Anterior cingulate cortex (tissue), 58 donors: ENCODE measurements at places on chromosomes 11 and 22.

GRCh38 chr11:65553301-65554001 lies 4.7 kb downstream of the LTBP3 start:
- no peak for DNase-seq

- DNase-seq, result no peak
Observed at GRCh38 chr22:32080904-32081303, 37.8 kb downstream of the SLC5A1 start.

- no peak for DNase-seq
Observed at GRCh38 chr22:44604991-44605390, 97.0 kb upstream of the PRR5 start.

- DNase-seq, result no peak
Observed at GRCh38 chr22:37529652-37530345, 10.6 kb upstream of the CARD10 start.

- DNase-seq, result no peak
Observed at GRCh38 chr11:75270896-75271418, 30.4 kb downstream of the TPBGL start.

GRCh38 chr11:112455791-112456190 lies 195.1 kb upstream of the PLET1 start:
- DNase-seq, result no peak

GRCh38 chr11:121654259-121654842 lies 201.6 kb upstream of the SORL1-AS1 start:
- DNase-seq, result no peak

DNA sequence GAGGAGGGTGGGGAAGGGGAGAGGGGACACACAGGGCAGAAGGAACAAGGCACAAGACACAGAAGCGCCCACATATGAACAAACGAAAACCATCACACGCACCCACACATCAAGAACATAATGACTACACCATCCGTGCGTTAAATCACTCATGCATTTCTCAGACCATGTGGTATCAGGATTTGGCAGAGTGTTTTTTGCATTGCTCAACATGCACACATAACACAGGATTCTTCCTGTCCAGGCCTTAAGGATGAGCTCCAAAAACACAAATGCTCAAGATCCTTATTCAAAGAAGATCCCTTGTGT lies 309.5 kb downstream of the CADM1 start:
- no peak for DNase-seq

DNA sequence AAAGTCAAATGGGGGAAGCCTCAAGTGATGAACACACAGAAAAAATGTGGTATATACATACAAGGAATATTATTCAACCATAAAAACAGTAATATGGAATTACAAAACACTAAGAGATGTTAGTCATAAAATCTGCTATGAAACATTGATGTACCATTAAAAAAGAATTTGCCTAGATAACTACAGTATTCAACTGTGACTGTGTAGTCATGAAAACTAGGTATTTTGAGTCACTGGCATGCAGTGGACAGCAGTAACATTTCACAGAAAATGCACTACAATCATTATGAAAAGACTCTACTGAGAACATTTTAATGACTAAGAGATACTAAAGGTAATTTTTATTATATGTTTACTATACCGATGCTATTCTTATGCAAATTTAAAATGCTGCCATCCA lies 11.7 kb downstream of the ZNF195 start:
- no peak for DNase-seq

DNA sequence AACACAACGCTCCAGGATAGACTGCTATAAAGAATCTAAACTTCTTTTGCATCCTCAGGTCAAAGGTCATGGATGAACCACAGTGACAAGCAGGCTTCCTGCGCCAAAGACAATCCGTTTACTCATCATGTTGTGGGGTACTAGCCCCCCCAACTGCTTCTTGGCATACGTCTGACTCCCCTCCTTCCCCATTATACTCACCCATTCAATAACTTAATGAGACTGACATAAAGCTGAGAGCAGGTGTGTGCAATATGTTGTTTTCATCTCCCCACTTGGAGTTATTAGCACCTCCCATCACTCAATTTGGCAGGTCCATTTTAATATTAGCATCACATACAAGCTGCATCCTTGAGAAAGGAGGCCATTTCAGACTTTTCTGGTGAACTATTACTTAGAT lies 157.1 kb downstream of the CADM1 start:
- DNase-seq, result no peak

GRCh38 chr22:35746248-35746647 lies 28.6 kb downstream of the APOL5 start:
- DNase-seq, result no peak

DNA sequence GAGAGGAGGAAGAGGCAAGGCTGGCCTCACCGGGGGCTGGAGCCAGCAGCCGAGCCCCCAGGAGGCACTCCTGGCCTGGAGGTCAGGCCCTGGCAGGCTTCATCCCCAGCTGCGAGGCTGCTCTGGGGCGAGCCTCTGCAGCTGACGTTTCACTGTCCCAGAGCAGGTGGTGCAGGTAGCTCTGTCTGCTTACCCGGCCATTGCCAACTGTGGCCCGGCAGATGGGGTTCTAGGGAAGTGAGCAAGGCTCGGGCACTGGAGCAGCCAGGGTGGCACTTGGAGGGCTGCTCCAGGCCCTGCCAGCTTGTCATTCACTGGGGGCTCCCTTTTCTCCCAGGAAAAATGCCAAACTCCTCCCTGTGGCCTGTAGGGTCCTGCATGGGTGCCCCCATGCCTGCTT lies 118.7 kb upstream of the ANO1 start:
- no peak for DNase-seq

DNA sequence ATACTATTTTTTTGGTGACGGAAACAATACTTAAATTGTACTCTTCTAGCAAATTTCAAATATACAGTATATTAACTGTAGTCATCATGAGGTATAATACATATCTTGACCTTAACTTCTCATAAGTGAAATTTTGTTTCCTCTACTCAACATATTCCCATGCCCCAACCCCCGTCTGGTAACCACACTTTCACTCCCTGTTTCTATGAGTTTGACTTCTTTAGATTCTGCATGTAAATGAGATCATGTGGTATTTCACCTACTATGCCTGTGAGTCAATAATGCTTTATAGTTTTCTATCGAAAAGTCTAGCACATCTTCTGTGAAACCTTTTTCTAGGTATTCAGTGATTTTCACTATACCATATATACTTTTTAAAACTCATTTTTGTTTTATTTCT lies 663.2 kb downstream of the CNTN5 start:
- DNase-seq, result no peak

DNA sequence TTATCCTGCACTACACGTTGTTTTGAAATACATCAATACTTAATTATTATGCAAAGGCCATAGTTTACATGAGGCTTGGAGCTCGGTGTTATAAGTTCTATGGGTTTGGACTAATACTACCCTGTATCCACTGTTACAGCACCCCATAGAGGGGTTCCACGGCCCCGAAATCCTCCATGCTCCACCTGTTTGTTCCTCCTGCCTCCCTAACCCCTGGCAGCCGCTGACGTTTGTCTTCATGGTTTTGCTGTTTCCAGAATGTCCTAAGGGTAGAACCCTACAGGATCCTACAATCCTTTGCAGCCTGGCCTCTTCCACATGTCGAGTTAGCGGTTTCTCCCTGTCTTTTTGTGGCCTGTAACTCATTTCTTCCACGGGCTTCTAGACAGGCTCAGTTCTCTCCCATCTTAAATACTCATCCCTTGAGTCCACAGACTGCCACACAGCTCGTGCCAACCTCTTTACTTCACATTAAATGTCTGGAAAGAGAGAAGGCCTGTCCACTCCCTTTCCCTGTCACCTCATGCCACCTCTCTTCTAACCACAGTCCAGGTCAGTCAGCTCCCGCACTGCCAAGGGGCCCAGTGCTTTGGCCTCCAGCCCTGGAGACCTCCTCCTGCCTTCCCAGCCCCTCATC lies 42.4 kb upstream of the TH start:
- no peak for DNase-seq
